ENCODE measurements at places on chromosomes 13 and 19.

DNA sequence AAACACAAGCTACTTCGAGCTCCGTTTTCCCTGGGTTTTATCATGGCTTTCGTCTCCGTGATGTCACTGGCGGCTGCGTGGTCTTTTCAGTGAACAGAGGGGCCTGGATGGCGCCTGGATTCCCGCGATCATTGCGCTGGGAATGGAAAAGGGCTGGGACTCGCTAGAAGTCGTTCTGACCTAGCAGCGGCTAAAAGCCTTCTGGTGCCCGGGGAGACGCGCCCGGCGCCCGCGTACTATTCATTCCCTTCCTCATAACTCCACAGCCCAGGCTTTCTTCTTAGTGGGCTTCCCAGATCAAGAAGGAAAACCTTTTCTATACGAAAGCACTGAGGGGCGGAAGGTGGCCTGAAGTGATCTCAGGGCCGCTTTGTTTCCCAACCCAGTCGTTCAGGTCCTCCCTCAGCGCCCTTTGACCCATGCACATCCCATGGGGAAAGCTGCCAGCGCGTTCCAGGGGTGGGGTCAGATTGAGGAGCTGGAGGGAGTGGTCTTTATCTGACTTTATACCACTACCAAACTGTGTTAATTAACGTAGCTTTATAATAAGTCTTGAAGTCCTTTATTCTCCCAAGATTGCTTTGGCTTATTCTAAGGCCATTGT, 96.6 kb downstream of the ELF1 start:
- no peak for DNase-seq

GRCh38 chr19:11090997-11091702, 1.9 kb downstream of the LDLR start:
- DNase-seq: no peak

- peak; percentile 94 for DNase-seq
Observed at GRCh38 chr19:18542941-18543813, at the start of gene FKBP8. FKBP8 (minus strand) TSS chr19:18543573; CDS start chr19:18541970, 1,603 bp downstream.

GRCh38 chr13:98783856-98784478, 31.5 kb upstream of the SLC15A1 start:
- no peak for DNase-seq

GRCh38 chr19:6947745-6948144, 60.4 kb downstream of the ADGRE1 start:
- peak; percentile 6 for DNase-seq

DNA sequence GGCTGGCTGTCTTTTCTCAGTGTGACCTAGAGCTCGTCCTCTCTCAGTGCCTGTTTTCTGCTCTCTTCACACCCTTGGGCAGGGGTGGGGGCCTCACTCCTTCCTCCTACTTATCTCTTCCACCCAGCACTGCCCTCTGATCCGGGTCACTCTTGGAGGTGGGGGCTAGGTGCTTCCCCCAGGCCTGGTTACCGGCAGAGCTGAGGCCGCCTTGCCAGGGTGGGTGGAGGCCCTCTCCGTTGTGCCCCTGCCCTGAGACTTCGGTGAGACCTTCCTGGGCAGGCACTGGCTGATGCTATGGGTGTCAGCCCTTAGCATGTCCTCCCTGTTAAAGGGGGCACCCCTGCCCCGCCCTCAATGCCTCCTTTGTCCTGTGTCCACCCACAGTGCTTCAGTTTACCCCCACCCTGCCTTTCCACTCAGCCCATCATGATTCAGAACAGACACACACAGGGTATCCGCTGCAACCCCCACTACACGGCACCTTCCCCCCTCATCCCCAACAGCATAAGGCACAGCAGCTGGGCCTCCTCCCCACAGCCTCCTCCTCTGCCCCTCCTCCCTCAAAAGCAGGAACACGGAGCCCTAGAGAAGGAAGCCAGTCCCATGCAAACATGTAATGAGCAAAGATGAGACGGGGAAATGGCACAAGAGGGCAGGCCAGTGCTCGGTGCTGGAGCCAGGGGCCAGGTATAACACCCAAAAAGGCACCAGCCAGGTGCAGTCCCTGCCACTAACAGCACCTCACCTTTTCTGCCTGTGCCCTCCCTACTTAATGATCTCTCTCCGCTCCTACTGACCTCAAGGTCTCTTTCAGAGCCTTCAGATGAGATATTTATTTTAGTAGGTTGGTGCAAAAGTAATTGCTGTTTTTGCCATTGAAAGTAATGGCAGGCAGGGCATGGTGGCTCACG, 9.8 kb downstream of the ZGLP1 start:
- DNase-seq: no peak

DNA sequence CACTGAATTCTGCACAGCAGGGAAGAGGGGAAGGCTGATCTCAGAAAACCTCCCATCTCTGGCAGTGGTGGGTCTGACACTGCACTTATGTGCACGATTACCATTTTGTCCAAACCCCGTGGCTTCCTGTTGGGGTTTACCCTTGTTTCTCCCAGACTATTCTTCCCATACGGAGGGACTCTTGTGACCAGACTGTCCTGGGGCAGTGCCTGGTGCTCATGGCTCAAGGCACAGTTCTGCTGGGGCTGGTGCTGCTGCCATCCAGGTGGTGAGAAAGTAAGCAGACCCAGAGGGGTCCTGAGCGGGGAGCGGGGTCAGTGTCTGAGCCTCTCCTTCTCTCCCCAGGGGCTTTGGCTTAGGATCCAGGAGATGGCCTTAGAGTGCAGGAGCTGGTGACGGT, 5.1 kb upstream of the SIGLEC9 start:
- DNase-seq: no peak

GRCh38 chr13:66745307-66745706, 484.8 kb downstream of the PCDH9 start:
- no peak for DNase-seq

GRCh38 chr13:21426238-21426637, 32.9 kb downstream of the ZDHHC20 start:
- no peak for DNase-seq

DNA sequence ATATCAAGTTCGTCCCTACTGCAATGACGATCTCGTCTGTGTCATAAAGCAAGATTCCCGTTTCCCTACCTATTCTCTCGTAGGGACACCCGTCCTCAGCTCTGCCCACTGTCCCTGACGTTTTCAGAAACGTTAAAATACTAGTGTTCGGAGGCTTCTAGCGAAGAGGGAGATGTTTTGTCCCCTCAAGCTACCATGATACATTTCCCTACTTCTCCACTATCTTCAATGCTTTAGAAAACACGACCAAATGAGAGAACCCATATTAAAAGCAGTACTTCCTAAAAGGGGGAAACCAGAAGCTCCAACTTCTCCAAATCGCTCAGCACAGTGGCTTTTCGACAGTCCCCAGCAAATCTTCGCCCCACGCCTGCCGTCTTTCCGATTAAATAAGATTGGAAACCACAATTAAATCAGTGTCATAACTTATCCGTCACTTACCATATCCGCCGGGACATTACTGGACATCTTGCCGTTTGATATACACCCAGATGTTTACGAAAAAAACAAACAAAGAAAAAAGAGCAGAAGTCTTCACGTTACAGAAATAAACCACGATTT, 1.3 kb downstream of the UBL3 start:
- peak; percentile 45 for DNase-seq

GRCh38 chr13:113630296-113630695, 27.7 kb downstream of the ATP4B start:
- no peak for DNase-seq

- peak; percentile 20 for DNase-seq
Observed at GRCh38 chr13:79405501-79405830, 589 bp downstream of the RBM26 start.

DNA sequence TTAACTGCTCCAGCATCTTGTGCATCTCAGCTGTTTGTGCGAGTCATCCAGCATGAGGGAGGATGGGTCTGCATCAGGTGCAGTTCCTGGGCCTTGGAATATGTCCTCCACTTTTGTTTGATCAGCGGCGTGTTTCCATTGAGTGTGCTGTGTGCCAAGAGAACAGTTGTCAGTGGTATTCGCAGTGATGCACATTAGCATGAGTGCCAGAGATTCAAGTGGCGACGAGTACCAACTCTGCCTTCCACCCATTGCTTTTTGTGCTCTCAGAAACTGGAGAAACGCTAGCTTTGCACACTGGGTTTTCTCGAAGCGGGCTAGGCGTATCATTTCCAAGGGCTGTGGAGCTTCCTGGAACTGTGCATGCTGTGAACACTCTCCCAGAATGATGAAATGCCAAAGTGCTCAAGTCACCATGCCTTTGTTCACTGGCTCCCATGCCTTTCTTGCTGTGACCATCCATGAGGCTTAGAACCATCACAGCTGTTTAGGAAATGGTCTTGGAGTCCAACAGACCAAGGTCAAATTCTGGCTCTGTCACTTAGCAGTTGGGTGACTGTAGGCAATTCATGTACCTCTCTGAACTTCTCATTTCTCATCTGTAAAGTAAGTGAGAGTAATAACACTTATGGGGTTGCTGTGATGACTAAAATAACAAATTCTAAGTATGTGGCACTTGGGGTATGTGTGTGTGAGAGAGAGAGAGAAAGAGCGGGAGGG, 18.4 kb downstream of the LRCH1 start:
- DNase-seq: peak; percentile 63

GRCh38 chr19:55467236-55468053, 2.9 kb upstream of the C19orf85 start:
- DNase-seq: peak; percentile 86

- DNase-seq: no peak
Observed at GRCh38 chr13:43230989-43231388, 207.6 kb downstream of the DNAJC15 start.

DNA sequence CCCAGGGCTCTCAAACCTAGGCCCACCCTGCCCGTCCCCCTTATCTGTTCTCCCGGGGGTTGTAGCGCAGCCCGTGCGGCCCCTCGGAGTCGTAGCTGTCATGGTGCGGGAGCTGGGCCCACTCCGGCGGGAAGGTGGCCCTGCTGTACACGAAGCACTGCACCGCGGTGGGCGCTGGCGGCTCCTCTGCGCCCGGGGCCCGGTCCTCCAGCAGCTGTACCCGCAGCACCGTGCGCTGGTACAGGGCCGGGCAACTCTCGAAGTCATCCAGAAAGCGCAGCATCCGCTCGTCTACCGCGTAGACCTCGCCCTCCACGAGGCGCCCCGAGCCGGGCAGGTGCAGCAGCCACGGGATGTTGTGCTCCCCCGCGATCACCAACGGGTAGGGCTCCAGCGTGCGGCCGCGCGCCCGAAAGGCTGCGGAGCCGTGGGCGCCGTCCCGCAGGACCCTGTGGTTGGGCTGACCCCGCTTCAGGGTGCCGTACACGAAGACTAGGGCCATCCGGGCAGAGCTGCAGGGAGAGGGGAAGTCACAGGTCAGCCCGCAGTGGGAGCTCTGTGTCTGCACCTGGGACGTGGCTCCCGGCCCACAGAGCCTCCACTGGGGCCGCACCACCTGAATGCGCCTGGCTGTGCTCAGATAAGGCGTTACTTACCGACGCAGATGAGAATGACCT, 56.4 kb downstream of the GGACT start:
- no peak for DNase-seq

DNA sequence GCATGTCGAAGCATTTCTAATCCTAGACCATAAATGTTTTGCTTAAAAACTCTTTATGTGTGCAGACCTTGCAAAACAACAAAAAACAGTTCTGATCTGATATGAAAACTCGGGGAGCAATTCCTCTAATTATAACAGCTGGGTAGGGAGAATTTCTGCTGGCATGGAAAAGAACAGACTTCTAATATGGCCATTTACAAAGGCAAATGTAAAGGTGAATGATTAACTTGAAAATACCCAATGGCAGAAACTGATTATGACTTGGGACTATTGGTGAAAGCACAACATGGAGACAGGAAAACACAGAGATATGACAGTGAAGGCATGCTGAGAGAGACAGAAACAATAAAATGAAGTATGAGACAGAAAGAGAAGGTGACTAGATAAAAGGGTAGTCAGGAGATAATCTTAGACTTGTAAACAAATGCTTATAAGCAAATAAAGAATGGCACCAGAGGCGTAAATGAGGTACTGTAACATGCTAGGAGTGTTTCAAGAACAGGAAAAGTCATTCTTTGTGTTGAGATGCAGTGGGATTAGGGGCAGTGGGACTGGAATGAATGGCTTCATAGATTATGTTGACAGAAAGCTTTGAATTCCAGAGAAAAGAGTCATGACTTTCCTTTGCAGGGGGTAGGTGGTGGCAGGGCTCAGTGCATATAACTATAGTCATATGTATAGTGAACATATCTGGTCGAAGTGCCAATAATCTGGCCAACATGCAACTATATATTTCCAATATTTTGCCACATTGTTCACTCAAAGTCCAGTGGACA, 393.0 kb downstream of the ITGBL1 start:
- DNase-seq: no peak

- peak; percentile 69 for DNase-seq
Observed at GRCh38 chr13:46492946-46493345, 60.0 kb upstream of the LRCH1 start.

DNA sequence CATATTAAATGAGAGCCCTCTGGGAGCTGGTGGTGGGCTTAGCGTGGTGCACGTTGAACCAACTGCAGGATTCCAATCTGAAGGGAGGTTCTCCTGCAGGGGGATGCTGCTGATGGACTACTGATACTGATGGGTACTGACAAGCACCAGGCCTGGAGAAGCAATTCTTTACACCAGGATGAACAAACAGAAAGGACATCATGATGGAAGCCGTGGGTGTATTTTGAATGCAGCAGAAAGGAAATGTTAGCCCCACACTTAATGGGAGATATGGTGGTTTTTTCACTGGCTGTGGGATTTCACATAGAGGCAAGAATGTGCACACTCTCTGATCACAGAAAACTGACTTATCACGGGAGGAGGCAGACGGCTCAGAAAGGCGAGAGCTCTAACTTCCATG, 299.7 kb downstream of the TEX29 start:
- DNase-seq: no peak

DNA sequence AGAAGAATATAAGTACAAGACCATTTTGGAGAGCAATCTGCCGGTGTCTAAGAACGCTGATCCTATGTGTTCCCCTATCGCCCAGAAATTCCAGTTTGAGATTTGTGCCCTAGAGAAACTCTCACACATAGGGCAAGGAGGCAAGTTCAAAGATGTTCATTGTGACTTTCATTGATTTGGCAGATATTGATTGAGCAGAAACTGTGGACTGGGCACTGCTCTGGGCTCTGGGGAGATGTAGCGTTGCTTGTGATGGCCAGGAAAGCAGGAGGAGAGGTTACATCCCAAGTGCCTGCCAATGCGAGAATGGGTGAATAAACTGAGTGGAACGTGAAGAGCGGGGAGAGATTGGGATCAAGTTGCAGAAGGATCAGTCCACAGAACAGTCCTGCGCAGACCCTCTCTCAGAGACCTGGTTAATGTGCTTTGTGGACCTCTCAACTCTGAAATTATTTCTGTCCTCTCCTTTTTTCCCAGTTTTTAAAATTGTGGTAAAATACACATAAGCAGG, 123.9 kb upstream of the PEG3 start:
- no peak for DNase-seq

GRCh38 chr13:44276061-44276460, 97.6 kb upstream of the SERP2 start:
- DNase-seq: no peak

DNA sequence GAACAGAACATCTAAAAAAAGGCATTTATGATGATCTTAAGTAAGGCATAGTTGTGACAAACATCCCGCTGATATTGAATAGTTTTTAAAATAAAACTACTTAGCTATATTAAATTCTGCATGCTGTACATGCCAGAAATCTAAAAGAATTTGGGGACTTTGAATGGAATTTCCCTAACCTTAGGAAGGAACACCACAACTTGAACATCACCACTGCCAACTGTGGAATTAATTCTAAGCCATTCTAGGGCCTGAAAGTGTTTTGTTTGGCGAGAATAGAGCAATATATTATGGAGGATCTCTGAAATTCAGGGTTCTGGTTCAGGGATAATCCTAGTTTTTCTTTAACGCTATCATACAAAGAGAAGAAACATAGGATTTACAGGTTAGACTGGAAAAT, 17.8 kb upstream of the LATS2 start:
- no peak for DNase-seq

All from muscle of back (tissue), 13 donors.